ENCODE measurements at places on chromosomes 16 and 17. TPM values are rescaled to one million over a fixed set of nuclear protein-coding genes. Genes with fewer than 3 reads are reported as not detected.

DNA sequence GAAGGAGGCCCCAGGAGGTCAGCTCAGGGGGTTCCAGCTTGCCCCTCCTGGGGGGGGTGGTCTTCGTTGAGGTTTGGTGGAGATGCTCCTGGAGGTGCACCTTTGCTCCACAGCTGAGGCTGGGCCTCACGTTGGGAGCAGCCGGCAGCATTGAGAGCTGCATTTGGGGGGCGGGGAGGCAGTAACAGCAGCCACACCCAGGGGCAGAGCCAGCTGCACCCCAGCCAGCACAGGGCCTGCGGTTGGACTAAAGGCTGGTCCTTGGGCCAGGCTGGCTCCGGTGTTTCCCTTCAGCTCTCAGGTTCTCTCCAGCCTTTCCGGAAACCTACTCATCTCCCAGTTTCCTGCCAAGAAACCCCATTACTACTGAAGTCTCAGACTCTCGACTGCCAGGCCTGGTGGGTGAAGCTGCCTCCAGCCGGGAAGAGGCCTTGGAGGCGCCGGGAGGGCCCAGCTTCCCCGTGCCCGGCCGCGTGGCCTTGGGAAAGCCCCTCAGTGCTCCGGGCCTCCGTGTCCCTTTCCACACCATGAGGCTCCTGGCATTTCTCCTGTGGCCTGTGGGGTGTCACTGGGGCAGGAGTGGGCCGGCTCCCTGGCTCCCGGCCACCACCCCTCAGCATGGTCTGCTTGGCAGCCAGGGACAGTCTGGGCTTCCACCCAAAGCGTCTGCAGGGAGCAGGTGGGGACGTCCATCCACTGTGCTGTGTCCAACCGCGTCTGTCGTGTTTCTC lies 14.0 kb upstream of the BAIAP2 start:
- no peak for DNase-seq

- no peak for DNase-seq
Measured at GRCh38 chr16:68179855-68180254, 56.1 kb downstream of the ESRP2 start.

Gene NACA2
- not detected for total RNA-seq

Gene KCTD19
- 0.39 TPM for total RNA-seq

Gene COPZ2
- 49.4 TPM for total RNA-seq

All from osteocyte (in vitro differentiated cells).